Activated CD8-positive, alpha-beta memory T cell treated with anti-CD3 and anti-CD28 coated beads for 48 hours (primary cell): ENCODE measurements at places on chromosomes 7 and 10.

GRCh38 chr10:43942096-43942850 lies 293.6 kb upstream of the ZNF32 start:
- DNase-seq: no peak

- DNase-seq: no peak
Measured at GRCh38 chr10:84185526-84186175, 8.7 kb upstream of the CDHR1 start.

- DNase-seq: no peak
Measured at GRCh38 chr7:108026116-108026515, 23.2 kb upstream of the LAMB1 start.

- no peak for DNase-seq
Measured at GRCh38 chr7:19939746-19940145, 166.3 kb upstream of the TMEM196 start.

GRCh38 chr7:126804604-126805003 lies 448.1 kb downstream of the GRM8 start:
- no peak for DNase-seq

GRCh38 chr10:95505084-95505610 lies 56.0 kb downstream of the SORBS1 start:
- no peak for DNase-seq
